ENCODE measurements at places on chromosomes 2 and 18. TPM values are rescaled to one million over a fixed set of nuclear protein-coding genes. Genes with fewer than 3 reads are reported as not detected.

Gene SULT1C2
- total RNA-seq = 0.44 TPM

Gene REG1B
- not detected for total RNA-seq

Gene MYO5B
- total RNA-seq = not detected

Gene ATP6V1B1
- total RNA-seq = 1.7 TPM

Gene PROM2
- 0.83 TPM for total RNA-seq

Gene CLIP4
- 63.6 TPM for total RNA-seq

Gene EMILIN2
- 16.3 TPM for total RNA-seq

Gene MRO
- under 0.01 TPM for total RNA-seq

Gene UCN
- 1.8 TPM for total RNA-seq

Gene RIT2
- not detected for total RNA-seq

Gene MSTN
- total RNA-seq = 0.29 TPM

Gene EIF4E2
- 101 TPM for total RNA-seq

Gene CGREF1
- total RNA-seq = 3.6 TPM

Gene RUFY4
- total RNA-seq = not detected

Gene CRYBA2
- not detected for total RNA-seq

Gene MC4R
- total RNA-seq = not detected

Gene STK36
- 37.2 TPM for total RNA-seq

Gene ERMN
- not detected for total RNA-seq

Gene TEX44
- total RNA-seq = not detected

Gene SLC40A1
- 73.1 TPM for total RNA-seq

Gene DLGAP1
- 3.1 TPM for total RNA-seq

Gene TUBB6
- 933 TPM for total RNA-seq

Gene SRD5A2
- total RNA-seq = not detected

Gene ACVR1
- total RNA-seq = 46.4 TPM

Gene C1QL2
- not detected for total RNA-seq

Gene IL1A
- total RNA-seq = 0.33 TPM

Gene TTN
- total RNA-seq = 0.50 TPM

Gene LIMS2
- 0.44 TPM for total RNA-seq

Gene RAMP1
- 2.6 TPM for total RNA-seq

Gene SH3RF3
- total RNA-seq = 8.4 TPM

Gene NAT8
- total RNA-seq = not detected

Gene CMPK2
- 0.58 TPM for total RNA-seq

Gene GPR55
- not detected for total RNA-seq

Gene CD207
- total RNA-seq = not detected

Gene CNOT9
- 40.7 TPM for total RNA-seq

Gene RGPD3
- 0.29 TPM for total RNA-seq

Gene RNF125
- 1.5 TPM for total RNA-seq

Gene IL1RN
- 0.17 TPM for total RNA-seq

Gene SFT2D3
- 6.6 TPM for total RNA-seq

Data from smooth muscle cell of trachea (primary cell).